ENCODE measurements at places on chromosomes 6 and 20.

GRCh38 chr6:36273802-36274514 is 4.1 kb downstream of the PNPLA1 start:
- no peak for DNase-seq

DNA sequence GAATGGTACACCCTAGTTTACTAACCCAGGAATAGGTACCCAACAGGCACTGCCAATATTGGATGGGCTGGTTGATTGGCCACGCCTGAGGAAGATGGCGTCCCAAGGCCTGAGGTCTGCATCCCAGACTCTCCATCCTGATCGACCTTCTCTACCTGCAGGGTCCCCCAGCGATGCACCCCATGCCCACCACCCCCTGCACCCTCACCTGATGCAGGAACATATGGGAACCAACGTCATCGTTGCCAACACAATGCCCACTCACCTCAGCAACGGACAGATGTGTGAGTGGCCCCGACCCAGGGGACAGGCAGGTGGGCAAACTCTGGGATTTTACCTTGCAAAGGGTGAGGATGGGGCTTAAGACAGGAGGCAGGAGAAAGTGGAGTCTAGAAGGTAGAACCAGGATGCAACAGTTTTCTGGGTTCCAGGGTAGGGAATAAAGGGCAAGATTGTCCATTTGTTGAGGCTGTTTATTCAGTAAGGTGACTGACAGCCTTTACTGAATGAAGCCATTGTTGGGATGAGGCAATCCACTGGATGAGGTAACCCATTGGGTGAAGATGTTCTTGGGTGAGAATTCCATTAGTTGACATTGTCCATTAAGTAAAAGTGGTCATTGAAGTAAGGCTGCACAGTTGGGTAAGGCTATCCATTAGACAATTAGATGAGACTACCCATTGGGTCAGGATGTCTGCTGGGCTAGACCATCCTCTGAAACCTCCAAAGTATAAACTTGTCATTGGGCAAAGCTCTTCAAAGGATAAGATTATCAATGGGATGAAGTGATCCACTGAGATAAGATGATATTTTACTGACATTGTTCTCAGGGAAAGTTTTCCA is 47.3 kb upstream of the TTPAL start:
- DNase-seq, result no peak

DNA sequence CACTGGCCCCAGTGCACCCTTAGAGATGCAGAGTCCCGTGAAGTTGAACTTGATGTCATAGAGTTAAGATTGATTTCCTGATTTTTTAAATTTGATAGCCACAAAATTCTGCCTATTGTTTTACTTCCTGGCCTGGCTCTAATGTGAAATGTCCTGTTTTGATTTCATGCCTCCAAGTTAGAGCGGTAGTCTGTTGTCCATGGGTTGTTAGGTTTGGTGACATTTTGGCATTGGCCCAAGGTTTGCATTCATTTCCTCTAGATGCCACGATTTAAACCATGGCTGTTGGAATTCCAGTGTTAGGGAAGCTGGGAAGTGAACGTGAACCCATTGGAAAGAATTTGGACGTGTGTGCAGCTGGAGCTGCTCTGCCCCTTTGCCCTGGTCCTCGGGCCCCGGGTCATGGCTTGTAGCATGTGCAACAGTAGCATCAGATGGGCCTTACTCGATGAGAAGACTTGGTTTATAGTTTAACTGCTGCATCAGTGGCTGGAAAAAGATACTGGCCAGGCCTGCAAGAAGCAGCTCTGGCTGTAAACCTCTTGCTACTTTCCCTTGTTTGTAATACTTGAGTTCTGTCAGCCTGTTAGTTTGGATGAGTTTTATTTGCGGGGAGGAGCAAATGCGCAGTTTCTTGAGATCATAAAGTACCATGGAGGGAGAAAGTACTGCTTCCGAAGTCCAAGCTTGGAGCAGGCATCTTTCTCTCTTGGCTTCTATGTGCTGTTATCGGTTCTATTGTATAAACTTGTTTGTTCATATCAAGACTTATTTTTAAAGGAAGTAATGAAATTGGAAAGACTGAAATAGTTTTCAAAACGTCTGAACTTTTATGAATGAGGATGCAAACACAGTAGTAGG is 121.4 kb upstream of the CLDN20 start:
- no peak for DNase-seq

DNA sequence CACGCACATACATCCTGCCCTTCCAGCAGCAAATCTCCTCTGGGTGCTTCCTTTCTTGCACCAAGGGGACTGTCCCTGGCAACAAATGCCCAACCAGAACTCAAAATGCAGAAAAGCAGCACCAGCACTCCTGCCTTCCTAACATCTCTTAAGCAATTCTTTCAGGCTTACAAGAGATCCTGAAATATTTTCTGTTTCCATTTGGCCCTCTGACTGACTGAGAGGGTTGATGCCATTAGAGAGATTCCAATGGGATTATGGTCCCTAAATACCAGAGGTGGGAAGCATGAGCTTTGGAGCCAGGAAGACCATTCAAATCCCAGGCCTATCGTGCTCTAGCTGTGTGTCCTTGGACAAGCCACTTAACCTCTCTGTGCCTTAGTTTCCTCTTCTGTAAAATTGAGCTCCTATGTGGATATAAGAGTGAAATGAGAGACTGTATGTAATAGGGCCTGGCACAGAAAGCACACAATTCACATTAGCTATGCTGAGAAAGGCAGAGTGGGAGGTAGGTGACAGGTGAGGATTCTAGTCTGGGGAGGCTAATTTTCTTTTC is 56.8 kb downstream of the PRDM1 start:
- no peak for DNase-seq

GRCh38 chr6:145728444-145729385 is 6.6 kb downstream of the EPM2A start:
- no peak for DNase-seq

Data from ecto neural progenitor cell (in vitro differentiated cells).